Cortex of kidney (tissue), 1 donor: ENCODE measurements at places on chromosomes 6 and 20.

DNA sequence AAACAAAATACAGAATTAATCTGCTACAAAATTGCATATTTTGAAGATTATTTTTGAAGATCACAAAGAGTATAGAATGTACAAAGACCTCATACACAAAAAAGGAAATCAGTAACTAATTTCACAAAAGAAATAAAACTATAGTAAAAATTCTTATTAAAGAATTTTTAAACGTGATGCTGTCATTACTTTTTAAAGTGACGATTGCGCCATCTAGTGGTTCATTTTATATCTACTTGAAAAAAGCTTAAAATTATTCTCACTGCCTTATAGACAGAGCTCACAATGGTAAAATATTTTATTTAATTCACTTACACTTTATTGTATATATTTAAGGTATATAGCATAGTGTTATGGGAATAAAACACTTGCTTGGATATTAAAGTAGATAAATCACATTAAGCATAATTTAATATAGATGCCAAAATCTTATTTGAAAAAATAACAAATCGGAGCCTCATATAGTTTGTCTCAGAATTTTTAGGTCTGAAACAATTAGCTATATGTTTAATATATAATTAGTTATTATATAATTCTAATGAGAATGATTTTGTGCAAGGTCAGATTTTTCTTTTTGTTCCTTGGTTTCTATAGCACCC lies 128.8 kb downstream of the PHF3 start:
- no peak for DNase-seq

DNA sequence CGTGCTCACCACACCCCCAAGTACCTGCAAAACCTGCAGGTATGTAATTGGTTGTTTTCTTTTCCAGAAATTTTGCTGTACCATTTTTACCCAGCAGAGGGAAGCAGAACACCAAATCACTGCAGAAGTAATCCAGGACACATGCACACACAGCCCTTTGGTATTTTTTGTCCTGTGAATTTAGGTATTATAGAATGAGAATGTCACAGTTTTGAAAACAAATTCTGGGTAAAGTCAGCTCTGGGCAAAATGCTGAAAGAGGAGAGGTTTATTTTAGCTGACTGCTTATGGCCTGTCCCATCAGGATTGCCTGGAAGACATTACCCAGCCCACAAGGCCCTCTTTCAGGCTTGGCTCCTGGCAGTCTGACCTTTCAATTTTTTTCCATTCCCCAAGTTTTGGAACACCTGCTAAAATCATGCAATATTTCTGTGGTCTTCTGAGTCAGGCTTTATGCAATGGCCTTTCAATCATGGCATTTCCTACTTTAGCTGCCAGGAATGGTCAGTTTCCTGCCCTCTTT lies 3.5 kb upstream of the EFHC1 start:
- DNase-seq: no peak

DNA sequence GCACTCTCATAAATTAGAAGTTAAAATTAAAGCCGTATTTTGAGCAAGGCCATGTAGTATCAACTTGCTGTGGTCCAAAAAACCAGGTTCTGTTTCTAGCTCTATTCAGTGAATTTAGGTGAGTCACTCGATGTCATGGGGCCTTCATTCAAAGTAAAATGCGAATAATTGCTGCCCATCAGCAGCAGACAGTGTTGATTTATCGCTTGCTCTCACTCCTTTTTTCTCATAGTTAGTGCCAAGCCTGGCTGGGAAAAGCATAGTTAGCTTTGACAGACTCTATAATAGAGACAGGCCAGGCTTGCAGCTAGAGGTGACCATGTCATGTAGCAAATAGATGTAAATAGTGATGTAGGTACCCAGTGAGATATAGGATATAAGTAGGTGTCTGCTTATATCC lies 136.0 kb downstream of the EDN1 start:
- DNase-seq: no peak

GRCh38 chr6:133551847-133552341 lies 310.7 kb downstream of the EYA4 start:
- DNase-seq: no peak

DNA sequence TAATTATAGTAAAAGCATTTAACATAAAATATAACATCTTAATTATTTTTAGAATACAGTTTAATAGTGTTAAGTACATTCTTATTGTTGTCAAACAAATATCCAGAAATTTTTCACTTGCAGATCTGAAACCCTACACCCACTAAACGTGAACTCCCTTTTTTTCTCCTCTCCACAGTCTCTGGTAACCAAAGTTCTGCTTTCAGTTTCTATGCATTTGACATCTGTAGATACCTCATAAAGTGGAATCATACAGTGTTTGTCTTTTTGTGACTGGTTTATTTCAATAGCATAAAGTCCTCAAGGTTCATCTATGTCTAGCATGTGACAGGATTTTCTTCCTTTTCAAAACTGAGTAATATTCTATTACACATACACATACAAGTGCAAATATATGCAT lies 286.3 kb downstream of the BTBD3 start:
- DNase-seq: no peak

GRCh38 chr6:5766260-5766659 lies 240.5 kb downstream of the NRN1 start:
- DNase-seq: no peak
